Right cardiac atrium (tissue), 5 donors: ENCODE measurements at places on chromosomes 12 and 14. TPM values are rescaled to one million over a fixed set of nuclear protein-coding genes. Genes with fewer than 3 reads are reported as not detected.

DNA sequence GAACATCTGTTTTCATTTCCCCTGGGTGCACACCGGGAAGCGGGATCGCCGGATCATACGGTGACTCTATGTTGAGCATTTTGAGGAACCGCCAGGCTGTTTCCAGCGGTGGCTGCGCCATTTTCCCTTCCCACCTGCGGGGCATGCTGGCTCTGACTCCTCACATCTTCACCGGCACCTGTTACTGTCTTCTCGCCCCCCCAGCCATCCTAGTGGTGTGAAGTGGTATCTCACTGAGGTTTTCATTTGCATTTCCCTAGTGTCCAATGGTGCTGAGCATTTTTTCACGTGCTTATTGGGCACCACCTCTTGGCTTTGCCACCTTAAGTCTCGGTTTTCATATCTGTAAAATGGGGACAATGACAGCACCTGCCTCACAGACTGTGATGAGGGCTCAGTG lies 44.1 kb upstream of the EML1 start:
- peak; percentile 39 for DNase-seq

DNA sequence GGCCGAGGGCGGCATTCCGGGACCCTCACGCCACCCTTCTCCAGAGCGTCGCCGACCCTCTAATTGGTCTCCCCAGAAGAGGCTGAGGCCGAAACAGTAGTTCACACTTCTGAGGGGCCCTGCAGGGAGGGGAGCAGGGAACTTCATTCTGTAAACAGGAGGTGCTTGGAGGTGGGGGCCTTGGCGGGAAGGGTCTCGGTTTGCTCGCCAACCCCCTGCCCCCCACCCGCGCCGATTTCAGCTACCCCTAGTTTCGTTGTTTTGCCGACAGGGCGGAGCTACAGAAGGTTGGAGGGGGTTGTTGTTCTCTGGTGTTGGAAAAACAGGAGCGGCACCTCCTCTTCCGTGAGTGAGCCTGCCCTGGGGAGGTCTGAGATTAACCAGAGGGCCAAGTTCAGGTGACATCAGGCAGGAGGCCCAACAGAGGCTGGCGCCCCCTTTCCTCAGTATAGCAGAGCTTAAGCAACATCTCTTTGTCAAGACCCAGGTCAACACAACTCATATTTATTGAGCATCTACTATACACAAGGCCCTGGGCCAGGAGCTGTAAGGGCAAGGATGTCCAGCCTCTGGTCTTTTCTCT lies 682 bp downstream of the ERBB3 start:
- DNase-seq, result no peak

The FITM1 gene
- polyA plus RNA-seq, result 224 TPM

The CPNE6 gene
- polyA plus RNA-seq, result 0.16 TPM

DNA sequence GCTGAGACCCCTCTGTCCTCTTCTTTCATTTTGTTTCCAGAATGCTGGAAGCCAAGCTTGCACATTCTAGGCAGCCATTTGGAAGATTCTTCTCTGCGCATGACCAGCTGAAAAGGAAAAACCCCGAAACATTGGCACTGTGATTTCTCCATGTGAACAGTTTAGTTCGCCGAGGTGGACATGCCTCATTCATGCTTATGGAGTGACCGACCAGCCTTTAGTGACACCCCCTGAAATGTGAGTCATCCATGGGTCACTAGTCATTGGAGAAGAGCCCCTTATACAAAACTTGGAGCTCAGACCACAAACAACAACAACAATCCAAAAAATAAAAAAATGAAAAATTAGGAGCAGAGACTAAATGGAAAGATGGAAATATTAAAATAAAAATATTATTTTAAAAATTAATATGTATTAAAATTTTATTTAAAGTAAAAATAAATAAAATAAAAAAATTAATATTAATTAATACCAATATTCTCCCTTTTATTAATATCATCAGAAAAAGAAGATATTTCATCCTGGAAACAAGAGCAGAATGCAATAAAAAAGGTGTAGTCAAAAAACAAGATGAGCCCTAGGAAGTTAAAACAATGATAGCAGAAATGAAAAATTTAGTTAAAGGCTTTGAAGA lies 9.5 kb upstream of the KRT7 start:
- DNase-seq, result no peak

DNA sequence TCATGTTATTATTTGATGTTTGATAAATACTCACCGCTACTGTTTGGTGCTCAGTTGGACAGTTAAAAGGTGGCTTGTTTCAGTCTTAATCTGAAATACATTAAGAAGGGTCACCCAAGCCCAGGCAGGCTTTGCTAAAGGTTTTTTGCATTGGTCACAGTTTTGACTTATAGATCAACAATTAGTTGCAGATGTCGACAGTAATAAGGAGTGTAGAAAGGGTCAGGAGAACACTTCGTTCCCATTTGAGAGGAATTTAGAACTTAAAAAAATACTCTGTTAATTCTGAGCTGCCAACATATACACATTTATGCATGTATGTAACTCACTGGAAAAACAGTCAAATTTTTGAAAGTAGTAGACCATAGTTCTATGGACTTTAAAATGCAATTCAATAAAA lies 130.3 kb downstream of the TMEM30B start:
- no peak for DNase-seq

The KLRF1 gene
- 0.32 TPM for polyA plus RNA-seq

- DNase-seq, result no peak
Measured at GRCh38 chr12:129226851-129227250, 373.6 kb downstream of the GLT1D1 start.

DNA sequence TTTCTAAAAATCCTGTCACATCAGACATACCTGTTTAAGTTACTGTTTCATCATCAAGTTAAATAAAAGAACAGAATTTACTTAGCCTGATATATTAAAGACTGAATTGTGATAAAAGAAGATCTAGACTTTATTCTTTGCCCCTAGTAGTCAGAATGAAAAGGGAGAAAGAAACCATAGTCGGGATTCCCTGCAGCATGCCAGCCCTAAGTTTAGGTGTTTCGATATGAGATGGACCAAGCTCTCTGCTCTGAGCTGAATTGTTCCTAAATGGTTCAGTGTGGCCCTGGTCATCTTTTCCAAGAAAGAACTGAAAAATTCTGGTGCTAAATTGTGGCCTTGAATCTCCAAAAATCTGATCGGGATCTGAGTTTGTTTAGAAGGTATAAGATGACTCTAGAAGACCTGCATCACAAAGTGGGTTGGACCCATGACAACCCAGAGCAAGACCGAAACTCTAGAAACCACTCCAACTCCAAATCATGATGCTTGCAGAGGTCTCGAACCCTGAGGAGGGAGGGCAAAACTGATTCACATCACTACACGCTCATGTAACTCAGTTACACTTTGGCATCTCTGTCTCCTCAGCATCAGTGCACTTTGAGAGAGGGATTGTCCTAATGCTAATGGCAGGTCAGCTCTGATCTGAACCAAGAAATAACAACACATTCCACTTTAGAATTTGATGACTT lies 15.7 kb downstream of the PTGER2 start:
- DNase-seq, result no peak

GRCh38 chr14:52473557-52473956 lies 78.7 kb downstream of the TXNDC16 start:
- DNase-seq, result no peak

The LRTM2 gene
- not detected for polyA plus RNA-seq

- peak; percentile 53 for DNase-seq
Measured at GRCh38 chr12:103571286-103571685, 15.8 kb upstream of the STAB2 start.

The C12orf50 gene
- not detected for polyA plus RNA-seq

DNA sequence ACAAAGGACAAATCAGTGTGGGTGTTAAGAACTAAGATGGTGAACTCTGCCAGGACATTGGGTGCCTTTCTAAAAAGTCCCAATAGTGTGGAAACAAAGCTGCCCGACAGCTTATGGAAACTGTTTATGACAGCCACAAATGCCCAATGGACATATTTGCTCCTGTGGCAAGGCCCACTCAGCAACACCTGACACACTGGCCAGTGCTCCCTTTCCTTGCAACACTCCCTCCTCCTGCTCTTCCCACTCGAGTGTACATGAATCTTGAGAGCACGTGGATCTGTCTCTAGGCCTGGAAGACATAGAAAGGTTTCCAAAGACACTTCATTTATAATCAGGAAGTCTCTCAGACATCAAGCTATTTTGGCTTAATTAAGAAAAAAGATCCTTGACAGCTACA lies 14.2 kb upstream of the LRIG3 start:
- no peak for DNase-seq

- DNase-seq, result no peak
Measured at GRCh38 chr12:96698521-96698920, 208.5 kb upstream of the NEDD1 start.

- no peak for DNase-seq
Measured at GRCh38 chr12:98149691-98150210, 365.6 kb upstream of the TMPO start.

DNA sequence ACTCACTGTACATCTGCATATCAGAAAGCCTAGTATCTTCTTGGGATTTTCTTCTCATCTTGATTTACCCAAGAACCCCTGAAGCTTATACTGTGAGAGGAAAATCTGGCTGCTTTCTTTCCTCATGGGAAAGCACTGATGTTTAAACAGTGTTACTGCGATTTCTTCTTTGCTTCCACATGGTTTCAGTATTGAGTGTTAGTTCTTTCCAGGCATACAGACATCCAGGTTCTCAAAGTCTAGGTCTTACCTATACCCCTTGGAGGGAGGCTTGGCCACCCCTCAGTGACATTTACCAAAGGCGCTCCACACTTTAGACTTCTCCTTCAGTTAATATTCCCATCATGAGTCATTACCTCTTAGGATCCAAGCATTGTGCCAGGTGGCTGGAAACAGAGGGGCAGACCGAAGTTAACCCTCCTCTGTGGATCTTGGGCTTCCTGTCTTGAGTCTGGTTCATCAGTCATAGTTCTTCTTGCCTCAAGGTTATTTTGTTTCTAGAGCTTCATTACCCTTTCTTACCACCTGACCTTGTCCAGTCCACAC lies 79.1 kb downstream of the TMEM117 start:
- no peak for DNase-seq

The DHH gene
- 0.54 TPM for polyA plus RNA-seq

- no peak for DNase-seq
Measured at GRCh38 chr12:67996347-67996746, 7.1 kb downstream of the IFNG-AS1 start.

The SPATA7 gene
- polyA plus RNA-seq, result 4.9 TPM

The IFNG-AS1 gene
- polyA plus RNA-seq, result 0.79 TPM

GRCh38 chr12:88833641-88834116 lies 253.4 kb upstream of the KITLG start:
- DNase-seq, result no peak

The GPD1 gene
- polyA plus RNA-seq, result 24.6 TPM

The PTPRB gene
- 14.3 TPM for polyA plus RNA-seq

The SAMD15 gene
- 0.07 TPM for polyA plus RNA-seq

DNA sequence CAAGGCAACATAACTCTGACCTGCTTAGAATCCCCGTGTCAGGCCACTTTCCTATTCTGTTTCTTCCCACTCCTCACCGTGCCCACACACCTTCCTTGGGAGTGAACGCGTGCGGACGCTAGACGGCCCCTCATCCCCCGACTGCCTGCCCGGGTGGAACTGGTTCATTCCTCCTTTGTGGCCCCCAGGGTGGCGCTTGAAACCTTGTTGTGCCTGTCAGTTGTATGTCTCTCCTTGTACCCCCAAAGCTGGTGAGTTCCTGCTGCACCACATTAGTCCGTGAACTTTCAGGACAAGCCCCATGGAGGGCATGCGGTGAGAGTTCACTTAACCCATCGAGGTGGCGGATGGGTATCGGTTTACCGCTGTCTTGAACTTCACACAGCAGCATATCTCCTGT lies 46.7 kb downstream of the SSH1 start:
- no peak for DNase-seq

- DNase-seq, result no peak
Measured at GRCh38 chr12:131699434-131699833, 11.5 kb upstream of the SFSWAP start.

The TSPAN11 gene
- 2.8 TPM for polyA plus RNA-seq

DNA sequence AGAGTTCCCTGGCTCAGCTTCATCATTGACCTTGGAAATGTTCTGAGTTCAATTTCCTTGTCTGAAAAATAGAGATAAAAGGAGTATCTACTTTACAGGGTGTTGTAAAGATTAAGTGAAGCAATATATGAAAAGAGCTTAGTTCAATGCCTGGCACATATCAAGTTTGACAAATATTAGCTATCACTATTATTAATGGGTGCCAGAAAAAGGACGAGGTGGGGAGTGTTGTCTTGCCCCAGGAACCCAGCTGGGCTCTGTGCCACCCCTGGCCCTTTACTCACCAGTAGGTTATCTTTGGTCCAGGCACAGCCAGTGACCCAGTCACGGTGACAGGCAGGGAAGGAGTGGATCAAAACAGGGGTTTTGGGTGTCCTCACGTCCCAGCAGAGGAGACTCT lies 32.0 kb downstream of the PARP2 start:
- DNase-seq, result no peak

- no peak for DNase-seq
Measured at GRCh38 chr12:41436076-41436475, 248.0 kb downstream of the PDZRN4 start.

DNA sequence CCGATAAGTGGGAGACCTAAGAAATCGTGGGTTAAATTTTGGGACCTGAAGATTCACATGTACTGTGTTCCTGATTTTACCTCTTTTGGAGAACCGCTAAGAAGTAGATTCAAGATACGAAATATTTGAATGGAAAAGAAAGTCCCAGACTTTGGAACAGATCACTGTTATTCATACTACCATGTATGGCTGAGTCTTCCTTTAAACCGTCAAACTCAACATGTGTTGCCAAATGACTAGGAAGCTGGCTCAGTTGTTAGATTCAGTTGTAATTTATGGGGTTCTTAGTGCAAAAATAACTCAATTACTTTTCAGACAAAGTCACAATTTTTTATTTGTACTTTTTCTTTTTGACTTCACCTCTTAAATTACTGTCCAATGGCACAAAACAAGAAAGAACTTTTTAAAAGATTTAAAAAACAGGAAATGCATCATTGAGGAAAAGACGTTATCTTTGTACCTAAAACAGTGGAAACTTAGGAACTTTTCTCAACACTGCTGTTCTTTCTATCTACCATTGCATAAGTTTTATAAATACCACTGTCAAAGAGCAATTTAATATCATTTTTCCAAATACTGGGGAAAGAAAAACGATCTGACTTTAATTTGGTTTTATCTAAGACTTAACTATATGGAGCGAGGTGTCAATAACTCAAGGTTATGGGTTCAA lies 15.7 kb downstream of the RERG start:
- DNase-seq, result no peak

GRCh38 chr14:72352012-72352411 lies 419.8 kb downstream of the RGS6 start:
- no peak for DNase-seq

GRCh38 chr14:53962953-53963319 lies 6.3 kb upstream of the BMP4 start:
- DNase-seq, result no peak

The P3H3 gene
- polyA plus RNA-seq, result 17.7 TPM

The IL22 gene
- polyA plus RNA-seq, result not detected

The CLEC6A gene
- not detected for polyA plus RNA-seq

GRCh38 chr14:68866991-68867533 lies 74.2 kb upstream of the ZFP36L1 start:
- DNase-seq, result no peak

DNA sequence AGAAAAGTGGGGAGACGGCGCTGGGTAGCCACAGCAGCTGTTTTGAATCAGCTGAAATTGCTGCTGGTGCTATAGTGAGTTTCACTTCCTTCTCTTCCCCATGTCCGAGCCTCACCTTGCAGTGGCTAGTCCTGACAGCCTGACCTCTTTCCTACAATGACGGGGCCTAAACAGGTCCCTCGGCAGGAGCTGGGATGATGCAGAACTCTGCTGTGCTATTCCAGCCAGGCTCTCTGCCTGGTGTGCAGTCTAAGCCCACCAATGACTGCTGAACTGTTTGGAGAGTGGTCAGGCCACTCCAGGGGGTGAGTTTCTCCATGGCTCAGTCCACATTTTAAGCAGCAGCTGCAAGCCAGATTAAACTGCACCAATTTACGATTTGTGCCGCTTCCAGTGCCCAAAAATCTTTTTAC lies 207.3 kb downstream of the TTC7B start:
- DNase-seq, result no peak
